ENCODE measurements at places on chromosomes 16 and 17.
A peak's percentile ranks its signal among the peaks of the same experiment; 100 is the strongest.

GRCh38 chr17:30187573-30187972 lies 47.9 kb downstream of the SLC6A4 start:
- no peak for DNase-seq

- no peak for DNase-seq
Observed at GRCh38 chr17:73362697-73363096, 50.9 kb upstream of the CDC42EP4 start.

DNA sequence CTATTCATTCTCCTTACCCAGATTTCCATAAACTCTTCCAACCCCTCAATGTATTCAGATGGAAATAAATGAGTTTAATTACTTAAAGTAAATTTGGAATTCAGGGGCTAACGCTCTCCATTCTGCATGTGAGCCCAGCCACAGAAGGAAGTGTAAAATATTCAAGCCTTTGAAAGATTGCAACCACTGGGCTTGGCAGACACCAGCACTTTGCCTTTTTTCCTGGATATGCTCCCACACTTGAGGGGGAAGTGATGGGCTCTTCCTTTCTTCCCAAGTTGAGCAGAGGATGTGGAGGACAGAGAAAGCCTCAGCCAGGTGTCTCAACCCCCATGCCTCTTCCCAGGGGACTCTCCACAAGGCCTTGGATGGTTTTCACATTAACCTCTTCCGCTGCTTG lies 825.1 kb upstream of the EEF2KMT start:
- DNase-seq, result no peak

DNA sequence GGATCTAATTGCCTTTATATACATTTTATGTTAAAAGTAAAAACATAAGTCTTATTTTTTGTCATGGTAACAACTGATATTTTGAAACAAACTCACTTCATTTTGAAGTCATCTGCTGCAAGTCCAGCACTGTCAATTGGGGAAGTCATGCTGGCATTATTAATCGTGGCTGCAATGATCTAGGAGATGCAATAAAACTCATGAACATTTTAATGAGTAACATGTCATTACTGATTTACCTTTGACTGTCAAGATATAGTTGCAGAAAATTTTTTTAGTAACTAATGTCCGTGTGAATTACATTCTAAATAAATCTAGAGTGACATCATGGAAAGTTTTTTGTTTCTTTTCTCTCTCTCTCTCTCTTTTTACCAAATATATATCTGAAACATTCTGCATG lies 17.3 kb upstream of the KRT24 start:
- DNase-seq, result no peak

DNA sequence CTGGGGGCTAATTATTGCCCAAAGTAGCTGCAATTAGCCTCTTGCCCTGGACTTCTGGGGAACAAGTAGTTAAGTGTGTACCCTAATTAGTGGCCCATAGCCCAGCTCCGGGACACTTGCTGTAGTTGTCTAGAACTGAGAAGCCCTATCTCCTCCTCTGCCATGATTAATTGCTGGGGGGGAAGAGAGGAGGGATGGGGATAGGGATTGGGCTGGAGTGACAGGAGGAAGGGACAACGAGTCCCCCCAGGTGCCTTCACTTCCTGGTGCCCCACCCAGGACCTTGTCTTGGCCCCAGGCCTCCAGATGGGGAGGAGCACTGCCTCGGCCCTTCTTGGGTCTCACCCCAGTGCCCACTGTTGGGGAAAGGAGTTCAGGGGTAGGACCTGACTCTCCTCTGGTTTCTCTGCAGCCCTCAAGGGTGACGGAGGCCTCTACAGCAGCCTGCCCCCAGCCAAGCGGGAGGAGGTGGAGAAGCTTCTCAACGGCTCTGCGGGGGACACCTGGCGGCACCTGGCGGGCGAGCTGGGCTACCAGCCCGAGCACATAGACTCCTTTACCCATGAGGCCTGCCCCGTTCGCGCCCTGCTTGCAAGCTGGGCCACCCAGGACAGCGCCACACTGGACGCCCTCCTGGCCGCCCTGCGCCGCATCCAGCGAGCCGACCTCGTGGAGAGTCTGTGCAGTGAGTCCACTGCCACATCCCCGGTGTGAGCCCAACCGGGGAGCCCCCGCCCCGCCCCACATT lies 17.4 kb downstream of the NGFR start:
- DNase-seq, result no peak

DNA sequence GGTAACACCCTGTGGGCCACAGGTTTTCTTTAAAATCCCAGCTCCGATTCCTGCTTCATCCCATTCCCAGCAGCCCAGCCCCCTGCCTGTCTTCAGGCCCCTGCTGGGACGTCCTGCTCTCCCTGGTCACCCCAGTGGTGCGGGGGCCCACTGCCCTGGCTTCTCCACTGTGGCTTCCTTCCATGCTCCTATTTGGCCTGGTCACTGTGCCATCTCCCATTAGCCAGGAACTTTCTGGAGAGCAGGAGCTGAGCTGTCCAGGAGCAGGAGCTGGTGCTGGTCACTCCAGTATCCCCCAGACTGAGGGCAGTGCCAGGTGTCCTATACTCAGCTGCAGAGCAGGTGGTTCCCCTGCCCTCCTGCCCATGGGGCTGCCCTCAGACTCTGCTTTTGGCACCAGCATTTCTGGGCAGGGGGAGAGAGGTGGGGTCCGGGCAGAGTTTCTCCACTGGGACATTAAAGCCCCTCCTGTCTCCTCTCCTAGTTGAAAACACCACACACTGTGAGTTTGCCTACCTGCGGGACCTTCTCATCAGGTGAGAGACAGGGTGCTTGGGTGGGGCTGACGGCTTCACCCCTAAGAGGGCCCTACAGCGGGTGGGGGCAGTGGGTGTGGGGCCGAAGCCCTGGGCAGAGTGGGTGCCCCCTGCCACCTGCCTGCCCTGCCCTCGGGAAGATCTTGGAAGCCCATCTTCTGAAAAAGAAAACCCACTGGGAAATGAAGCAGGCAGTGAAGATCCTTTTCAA lies 356.2 kb downstream of the SEC14L1 start:
- no peak for DNase-seq

GRCh38 chr17:68657576-68657975 lies 56.4 kb upstream of the FAM20A start:
- no peak for DNase-seq

GRCh38 chr17:4155980-4156620 lies 13.1 kb downstream of the CYB5D2 start:
- no peak for DNase-seq

DNA sequence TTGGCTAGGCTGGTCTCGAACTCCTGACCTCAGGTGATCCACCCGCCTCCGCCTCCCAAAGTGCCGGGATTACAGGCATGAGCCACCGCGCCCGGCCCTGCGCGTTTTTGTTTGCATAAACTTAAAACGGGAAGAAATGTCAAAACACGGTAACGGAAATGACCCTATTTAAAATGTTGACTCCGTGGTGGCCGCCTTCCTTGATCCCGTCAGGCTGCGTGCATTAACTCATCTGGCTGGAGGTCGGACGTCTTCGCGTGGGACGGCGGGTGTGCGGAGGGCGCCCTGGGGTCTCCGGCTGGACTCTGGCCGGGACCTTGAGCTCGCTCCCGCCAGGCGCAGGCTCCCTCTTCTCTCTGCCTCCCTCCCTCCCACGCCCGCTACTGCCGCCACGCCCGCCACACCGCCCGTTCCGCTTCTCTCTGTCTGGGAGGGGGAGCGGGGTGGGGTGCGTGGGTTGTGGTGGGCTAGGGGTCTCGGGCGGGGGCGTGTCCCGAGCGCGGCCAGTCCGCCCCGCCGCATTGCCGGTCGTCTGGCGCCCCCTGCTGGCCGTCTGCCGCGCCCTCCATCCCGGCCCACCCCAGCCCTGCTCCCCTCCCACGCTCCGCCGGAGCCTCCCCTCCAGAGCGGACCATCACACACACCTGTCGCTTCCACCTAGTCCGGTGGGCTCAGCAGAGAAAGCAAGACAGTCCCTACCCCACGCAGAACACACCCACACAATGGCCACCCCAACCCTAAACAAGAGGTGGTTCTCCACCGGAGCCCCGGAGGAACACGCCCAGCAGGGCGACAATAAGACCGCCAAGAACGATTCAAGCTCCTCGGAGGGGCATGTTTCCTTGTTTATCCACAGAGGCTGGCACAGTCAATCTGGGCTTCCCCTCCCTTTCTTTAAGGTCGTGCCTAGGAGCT lies 1.2 kb upstream of the CCDC42 start:
- DNase-seq, result peak; percentile 79

DNA sequence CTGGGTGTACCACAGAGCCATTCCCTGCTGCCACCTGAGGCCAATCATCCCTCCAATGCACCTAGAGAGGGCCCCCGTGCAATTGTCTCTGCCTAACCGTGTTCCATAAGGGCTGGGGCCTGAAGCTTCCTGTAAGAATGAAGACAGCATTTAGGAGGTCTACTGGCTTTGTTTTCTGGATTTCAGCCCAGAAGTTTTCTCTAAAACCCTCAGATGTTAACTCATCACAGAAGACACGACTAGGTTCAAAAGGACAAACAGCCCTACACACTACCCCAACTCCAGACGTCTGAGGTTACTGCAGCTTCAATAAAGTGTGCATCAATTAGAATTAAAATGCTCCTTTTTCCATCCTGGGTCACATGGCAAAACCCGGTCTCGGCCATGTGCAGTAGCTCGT lies 10.8 kb upstream of the DRG2 start:
- no peak for DNase-seq

DNA sequence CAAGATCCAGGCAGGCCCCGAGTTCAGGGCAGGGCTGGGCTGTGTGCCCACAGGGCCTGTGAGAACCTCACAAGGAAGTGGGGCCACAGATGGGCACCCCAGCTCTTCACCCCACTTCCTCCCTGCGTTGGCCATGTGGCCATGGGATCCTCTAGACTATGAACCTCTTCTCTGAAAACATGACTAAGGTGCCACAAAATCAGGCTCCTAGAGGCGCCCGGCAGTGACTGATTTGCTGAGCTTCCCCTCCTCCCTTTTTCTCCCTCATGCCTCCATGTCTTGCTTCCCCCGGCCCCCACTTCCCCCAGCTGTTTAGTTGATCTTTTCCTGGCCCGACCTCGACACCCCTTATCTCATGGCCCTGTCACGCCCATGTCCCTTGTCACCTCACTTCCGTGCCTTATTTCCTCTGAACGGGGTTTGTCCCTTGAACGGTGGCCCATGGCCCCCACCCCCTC lies 87.1 kb downstream of the KCNJ12 start:
- no peak for DNase-seq

GRCh38 chr17:3935825-3936355 lies 19.6 kb upstream of the P2RX1 start:
- DNase-seq, result no peak

DNA sequence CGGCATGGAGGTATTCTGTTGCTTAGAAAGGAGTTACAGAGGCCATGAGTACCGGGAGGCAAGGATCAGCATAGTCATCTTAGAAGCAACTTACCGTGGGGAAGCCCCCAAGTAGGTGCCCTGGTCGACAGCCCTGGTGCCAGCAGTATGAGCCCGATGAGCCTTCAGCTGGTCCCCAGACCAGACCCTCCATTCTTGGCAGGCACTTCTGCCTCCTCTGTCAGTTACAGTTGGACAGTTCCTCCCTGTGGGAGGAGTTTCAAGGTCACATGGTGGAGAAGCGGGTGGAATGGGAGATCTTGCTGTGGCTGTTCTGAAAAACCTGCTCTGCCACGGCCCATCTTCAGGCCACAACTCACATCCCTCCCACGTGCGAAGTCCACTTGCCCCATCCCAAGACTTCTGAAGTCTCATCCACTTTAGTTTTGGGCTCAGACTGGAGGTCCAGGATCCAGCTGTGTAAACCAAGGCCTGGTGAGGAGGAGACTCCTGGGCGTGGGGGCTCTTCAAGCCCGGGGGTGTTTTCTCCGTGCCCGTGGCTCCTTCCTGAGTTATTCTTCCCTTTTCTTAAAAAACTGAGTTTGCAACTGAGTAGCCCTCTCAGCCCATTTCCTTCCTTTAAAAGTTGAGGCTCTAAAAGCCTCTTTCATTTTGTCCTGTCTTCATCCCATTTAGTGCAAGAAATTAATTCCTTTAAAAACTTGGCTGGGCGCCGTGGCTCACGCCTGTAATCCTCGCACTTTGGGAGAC lies 133.5 kb downstream of the SEC14L1 start:
- DNase-seq, result no peak

- DNase-seq, result no peak
Observed at GRCh38 chr17:79126139-79126538, 51.5 kb downstream of the ENGASE start.

DNA sequence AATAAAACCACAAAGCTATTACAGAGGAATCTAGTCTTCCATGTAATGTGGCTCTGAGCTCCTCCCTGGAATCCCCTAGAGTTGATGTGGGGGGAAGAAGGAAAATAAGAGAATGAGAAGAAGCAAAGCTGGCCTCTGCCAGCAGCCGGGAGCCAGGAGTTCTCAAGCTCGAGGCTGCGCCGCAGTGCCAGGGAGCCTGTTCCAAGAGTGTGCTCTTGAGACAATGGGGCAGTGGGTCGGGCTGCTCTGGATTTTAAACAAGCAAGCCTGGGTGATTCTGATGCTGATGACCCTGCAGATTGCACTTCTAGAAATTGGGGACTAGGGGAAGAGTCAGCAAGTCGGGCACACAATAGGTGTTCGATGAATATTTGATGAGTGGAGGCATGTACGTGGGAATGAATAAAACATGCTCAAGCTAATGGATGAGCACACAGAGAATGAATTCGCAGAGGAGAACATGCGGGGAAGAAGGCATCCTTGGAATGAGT lies 119.9 kb downstream of the CMIP start:
- DNase-seq, result no peak

DNA sequence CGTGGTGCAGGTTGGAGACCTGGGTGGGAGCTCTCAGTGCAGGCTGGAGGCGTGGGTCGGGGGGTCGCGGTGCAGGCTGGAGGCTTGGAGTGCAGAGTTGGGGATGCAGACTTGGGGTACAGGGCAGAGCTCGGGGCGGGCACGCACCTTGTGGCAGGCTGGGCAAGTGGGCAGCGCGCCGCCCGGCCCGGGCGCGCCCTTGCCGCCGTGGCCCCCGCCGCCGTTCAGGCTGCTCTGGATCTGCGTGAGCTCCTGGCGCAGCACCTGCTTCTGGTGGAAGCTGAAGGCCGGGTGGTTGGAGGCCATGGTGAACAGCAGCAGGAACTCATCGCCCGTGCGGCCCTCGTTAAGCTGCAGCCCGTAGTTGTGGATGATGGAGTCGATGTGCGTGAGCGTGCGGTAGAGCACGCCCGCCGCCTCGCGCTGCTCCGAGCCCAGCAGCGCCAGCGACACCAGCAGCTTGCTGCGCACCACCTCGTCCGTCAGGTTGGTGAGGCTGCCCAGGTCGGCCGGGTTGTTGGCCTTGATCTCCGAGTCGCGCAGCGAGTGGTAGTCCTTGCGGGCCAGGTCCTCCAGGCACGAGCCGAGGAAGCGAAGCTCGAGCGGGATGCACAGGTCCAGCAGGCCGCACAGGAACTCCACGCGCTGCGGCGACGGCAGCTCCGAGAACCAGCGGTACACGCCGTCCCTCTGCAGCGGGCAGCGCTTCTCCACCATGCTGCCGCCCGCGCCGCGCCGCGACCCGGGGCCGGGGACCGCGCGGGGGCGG lies 1.1 kb downstream of the ZCCHC14 start:
- peak; percentile 36 for DNase-seq

GRCh38 chr16:87555647-87556046 lies 46.7 kb upstream of the JPH3 start:
- DNase-seq, result no peak

GRCh38 chr16:2777903-2778629 lies 986 bp upstream of the ELOB start:
- peak; percentile 37 for DNase-seq

- DNase-seq, result no peak
Observed at GRCh38 chr17:58096892-58097291, 13.7 kb downstream of the DYNLL2 start.

- DNase-seq, result no peak
Observed at GRCh38 chr16:80971819-80972218, 34.9 kb downstream of the CMC2 start.

Measured in activated naive CD4-positive, alpha-beta T cell treated with anti-CD3 and anti-CD28 coated beads, Interleukin-2, amount 50 U/mL, for 16 hours (primary cell).